Gastrocnemius medialis (tissue), 4 donors: ENCODE measurements at places on chromosomes 7 and 10. TPM values are rescaled to one million over a fixed set of nuclear protein-coding genes. Genes with fewer than 3 reads are reported as not detected.

Gene LRRC4
- 4.3 TPM for total RNA-seq

Gene KCNIP2
- 0.33 TPM for total RNA-seq

Gene CRHR2
- total RNA-seq, result 0.52 TPM

Gene SFRP5
- total RNA-seq, result 0.25 TPM

Gene PFKP
- 21.3 TPM for total RNA-seq

Gene TEX36
- not detected for total RNA-seq

Gene CTNNA3
- 19.2 TPM for total RNA-seq

Gene GSTK1
- 90.9 TPM for total RNA-seq

Gene FKBP6
- total RNA-seq, result not detected

Gene ZNF25
- total RNA-seq, result 18.8 TPM

Gene SRRM3
- total RNA-seq, result 0.56 TPM

Gene CARD11
- total RNA-seq, result 0.13 TPM

DNA sequence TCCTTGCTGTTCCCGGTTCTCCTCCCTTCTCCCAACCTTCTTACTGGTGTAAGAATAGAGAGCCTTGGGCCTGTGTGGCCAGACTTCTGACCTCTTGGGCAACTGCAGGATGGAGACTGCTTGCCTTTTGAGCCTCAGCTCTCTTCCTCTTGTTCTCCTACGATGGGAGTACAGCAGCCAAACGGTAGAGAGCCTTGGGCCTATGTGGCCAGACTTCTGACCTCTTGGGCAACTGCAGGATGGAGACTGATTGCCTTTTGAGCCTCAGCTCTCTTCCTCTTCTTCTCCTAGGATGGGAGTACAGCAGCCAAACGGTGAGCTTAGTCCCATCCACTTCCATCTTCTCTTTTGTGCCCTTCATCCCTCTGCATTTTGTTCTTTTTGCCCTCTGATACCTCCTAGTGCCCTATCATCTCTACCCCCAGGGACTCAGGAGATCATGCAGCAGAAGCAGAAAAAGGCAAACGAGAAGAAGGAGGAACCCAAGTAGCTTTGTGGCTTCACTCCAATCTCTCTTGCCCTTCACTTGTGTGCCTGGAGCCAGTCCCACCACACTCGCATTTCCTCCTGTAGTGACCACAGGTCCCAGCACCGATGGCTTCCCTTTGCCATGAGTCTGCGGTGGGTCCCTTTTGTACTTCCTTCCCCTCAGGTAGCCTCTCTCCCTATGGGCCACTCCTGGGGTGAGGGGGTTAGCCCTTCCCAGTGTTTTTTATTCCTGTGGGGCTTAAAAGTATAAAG lies 15.3 kb downstream of the SLC25A13 start:
- no peak for DNase-seq
- no peak overlapping the region for H3K4me3 ChIP-seq
- H3K27ac ChIP-seq, result no peak overlapping the region
- no peaks in the 10 kb centered on the region for H3K36me3 ChIP-seq
- peaks cover 70% of the 10 kb centered on the region for H3K4me1 ChIP-seq
- H3K27me3 ChIP-seq, result no peaks in the 10 kb centered on the region

DNA sequence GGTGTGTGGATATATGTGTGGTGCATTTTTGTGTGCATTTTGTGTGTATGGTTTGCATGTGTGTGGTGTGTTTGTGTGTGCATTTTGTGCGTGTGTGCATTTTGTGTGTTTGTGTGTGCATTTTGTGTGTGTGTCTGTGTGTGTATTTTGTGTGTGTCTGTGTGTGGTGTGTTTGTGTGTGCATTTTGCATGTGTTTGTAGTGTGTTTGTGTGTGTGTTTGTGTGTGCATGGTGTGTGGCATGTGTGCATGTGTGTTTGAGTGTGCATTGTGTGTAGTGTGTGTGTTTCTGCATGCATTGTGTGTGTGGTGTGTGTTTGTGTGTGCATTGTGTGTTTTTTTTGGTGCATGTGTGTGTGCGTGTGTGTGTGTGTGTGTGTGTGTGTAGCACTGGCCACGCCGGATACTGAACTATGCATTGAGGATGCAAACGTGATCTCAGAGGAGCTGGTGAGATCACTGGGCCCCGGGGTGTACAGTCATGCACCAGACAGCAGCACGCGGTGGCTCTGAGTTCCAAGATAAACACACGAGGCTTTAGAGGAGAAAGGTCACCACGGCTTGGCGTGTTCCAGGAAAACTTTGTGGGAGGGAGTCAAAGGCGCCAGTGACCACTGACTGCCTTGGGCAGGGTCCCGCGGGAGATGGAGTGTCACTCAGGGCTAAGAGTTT lies 106.6 kb upstream of the SHH start:
- no peaks in the 10 kb centered on the region for H3K36me3 ChIP-seq
- H3K4me1 ChIP-seq, result no peaks in the 10 kb centered on the region
- DNase-seq, result no peak
- no peaks in the 10 kb centered on the region for H3K27me3 ChIP-seq
- H3K27ac ChIP-seq, result no peak overlapping the region
- no peak overlapping the region for H3K4me3 ChIP-seq

- H3K27me3 ChIP-seq, result no peaks in the 10 kb centered on the region
- peaks cover 30% of the 10 kb centered on the region for H3K4me1 ChIP-seq
- peak overlapping the region; percentile 90 for H3K4me3 ChIP-seq
- no peaks in the 10 kb centered on the region for H3K36me3 ChIP-seq
- peak overlapping the region; percentile 55 for H3K27ac ChIP-seq
Measured at GRCh38 chr10:132329565-132330485, 2.2 kb upstream of the LRRC27 start.

- peak; percentile 61 for DNase-seq
- no peak overlapping the region for H3K4me3 ChIP-seq
- peak overlapping the region; percentile 79 for H3K27ac ChIP-seq
- no peaks in the 10 kb centered on the region for H3K36me3 ChIP-seq
- H3K27me3 ChIP-seq, result no peaks in the 10 kb centered on the region
Measured at GRCh38 chr10:94274142-94274787, 88.5 kb downstream of the NOC3L start.

DNA sequence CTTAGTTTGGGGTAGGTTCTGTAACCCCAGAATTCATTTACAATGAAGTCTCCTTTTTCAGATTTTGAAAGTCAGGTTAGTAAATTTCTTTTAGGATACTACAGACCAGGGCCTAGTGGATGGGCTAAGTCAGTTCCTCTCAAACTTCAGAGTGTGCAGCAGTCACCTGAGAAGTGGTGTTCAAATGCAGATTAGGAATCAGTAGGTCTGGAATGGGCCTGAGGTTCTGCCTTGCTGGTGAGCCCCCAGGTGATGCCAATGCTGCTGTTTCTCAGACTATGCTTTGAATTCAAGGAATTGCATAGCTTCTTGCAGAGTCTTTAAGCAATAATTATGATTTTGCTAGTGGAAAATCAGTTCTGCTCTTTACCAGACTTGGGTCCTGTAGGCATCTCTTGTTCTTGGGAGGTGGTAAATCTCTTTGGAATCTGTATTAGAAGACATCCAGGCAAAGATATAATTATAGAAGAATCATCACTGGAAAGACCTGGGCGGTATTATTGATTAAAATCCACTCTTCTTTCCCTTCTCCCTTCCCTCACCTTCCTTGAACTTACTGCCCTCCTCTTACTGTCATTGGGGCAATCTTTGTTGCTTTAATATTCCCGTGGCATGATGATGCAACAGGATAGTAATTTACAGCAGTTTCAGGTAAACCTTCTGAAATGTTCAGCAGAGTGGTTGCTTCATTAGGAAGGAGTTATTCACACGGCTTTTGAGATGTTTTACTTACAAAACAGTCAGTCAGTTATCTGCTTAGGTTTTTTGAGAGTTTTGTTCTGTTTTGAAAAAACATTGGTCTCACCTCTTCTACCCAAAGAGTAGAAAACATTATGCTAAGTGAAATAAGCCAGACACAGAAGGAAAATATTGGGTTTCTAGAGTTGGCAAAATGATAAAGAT lies 87.2 kb downstream of the NRF1 start:
- H3K4me3 ChIP-seq, result no peak overlapping the region
- no peaks in the 10 kb centered on the region for H3K36me3 ChIP-seq
- DNase-seq, result no peak
- H3K27me3 ChIP-seq, result no peaks in the 10 kb centered on the region
- H3K27ac ChIP-seq, result no peak overlapping the region
- H3K4me1 ChIP-seq, result no peaks in the 10 kb centered on the region

DNA sequence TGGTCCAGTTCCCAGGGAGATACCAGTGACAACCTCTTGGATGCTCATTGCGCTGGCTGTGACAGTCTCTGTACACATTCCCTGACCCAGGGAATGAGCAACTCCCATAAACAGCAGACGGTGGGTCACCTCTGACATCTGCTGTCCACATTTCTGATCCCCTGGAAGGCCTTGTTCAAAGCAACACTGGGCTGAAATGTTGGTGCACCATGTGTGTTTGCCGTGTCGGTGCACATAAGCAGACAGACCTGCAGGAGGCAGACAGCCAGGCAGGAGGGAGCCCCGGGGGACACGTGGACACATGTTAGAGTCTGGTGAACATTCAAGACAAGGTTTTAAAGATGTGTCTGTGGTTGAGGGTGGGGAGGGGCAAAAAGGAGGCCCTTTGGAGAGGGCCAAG lies 254.9 kb downstream of the PLXNA4 start:
- H3K36me3 ChIP-seq, result no peaks in the 10 kb centered on the region
- no peak for DNase-seq
- peaks cover 14% of the 10 kb centered on the region for H3K27me3 ChIP-seq
- H3K4me1 ChIP-seq, result peaks cover 9% of the 10 kb centered on the region

GRCh38 chr7:1938788-1939433 lies 268.8 kb downstream of the ELFN1 start:
- H3K36me3 ChIP-seq, result no peaks in the 10 kb centered on the region
- no peaks in the 10 kb centered on the region for H3K27me3 ChIP-seq
- no peak for DNase-seq

GRCh38 chr7:93914581-93915066 lies 6.9 kb upstream of the GNG11 start:
- no peak for DNase-seq
- no peaks in the 10 kb centered on the region for H3K36me3 ChIP-seq
- no peaks in the 10 kb centered on the region for H3K4me1 ChIP-seq
- peak overlapping the region; percentile 34 for H3K27ac ChIP-seq
- H3K27me3 ChIP-seq, result no peaks in the 10 kb centered on the region
- H3K4me3 ChIP-seq, result no peak overlapping the region

DNA sequence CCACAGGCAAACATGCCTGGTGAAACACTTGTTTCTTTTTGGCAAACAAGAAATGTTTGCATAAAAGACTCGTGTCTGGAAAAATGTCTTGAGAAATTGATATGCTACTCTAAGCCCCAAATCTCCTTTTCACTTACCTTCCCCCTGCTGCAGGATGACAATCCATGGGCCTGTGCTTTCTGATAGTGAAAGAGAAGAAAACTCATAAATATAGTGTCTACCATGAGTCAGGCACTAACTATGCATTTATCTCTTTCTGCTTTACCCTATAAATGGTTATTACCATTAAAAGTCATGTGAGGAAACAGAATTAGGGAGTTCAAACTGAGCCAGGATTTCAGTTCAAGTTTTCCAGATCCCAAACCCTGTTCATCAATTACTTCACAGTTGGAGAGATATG lies 6.6 kb upstream of the TARP start:
- DNase-seq, result no peak

DNA sequence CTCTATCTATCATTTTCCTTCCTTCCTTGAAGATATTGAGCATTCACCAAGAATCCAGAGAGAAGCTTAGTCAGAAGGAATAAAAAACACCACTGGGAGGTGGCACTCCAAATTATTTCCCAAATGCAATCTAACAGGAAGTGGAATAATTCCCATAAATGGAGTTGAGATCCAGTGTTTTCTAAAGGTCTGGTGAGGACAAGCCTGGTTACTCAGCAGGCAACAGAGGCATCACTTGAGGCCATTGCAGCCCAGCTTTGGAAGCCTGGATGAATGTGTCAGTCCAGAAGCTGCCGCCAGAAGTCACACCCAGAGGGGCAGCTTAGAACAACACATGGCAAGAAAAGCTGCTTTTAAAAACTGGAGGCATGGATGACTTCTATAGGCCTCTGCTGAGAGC lies 288.9 kb upstream of the KLF6 start:
- H3K27me3 ChIP-seq, result no peaks in the 10 kb centered on the region
- H3K36me3 ChIP-seq, result no peaks in the 10 kb centered on the region
- no peak overlapping the region for H3K27ac ChIP-seq
- no peaks in the 10 kb centered on the region for H3K4me1 ChIP-seq
- DNase-seq, result no peak

GRCh38 chr10:74922921-74923320 lies 96.5 kb downstream of the KAT6B start:
- H3K4me3 ChIP-seq, result no peak overlapping the region
- DNase-seq, result no peak
- no peaks in the 10 kb centered on the region for H3K36me3 ChIP-seq
- peak overlapping the region; percentile 44 for H3K27ac ChIP-seq
- H3K4me1 ChIP-seq, result peaks cover 76% of the 10 kb centered on the region

DNA sequence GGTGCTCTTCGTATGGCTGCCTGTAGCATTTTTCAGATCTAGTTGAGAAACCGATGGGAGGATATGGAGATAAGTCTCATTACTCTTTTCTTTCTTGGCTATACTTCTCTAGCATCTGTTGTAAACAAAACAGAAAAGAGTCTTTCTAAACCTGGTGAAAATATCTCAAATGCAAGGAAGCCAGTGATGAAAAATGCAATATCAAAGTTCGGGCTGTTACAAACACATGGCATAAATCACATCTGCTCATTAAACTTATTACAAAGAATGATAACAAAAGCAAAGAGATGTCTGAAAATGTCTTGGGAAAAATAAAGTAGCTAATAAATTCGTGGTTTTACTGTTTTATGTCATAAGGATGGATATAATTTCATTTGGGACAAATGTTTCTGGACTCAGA lies 71.8 kb upstream of the IGFBP3 start:
- no peak for DNase-seq
- H3K27me3 ChIP-seq, result no peaks in the 10 kb centered on the region
- no peaks in the 10 kb centered on the region for H3K36me3 ChIP-seq
- H3K27ac ChIP-seq, result no peak overlapping the region
- no peak overlapping the region for H3K4me3 ChIP-seq
- no peaks in the 10 kb centered on the region for H3K4me1 ChIP-seq

DNA sequence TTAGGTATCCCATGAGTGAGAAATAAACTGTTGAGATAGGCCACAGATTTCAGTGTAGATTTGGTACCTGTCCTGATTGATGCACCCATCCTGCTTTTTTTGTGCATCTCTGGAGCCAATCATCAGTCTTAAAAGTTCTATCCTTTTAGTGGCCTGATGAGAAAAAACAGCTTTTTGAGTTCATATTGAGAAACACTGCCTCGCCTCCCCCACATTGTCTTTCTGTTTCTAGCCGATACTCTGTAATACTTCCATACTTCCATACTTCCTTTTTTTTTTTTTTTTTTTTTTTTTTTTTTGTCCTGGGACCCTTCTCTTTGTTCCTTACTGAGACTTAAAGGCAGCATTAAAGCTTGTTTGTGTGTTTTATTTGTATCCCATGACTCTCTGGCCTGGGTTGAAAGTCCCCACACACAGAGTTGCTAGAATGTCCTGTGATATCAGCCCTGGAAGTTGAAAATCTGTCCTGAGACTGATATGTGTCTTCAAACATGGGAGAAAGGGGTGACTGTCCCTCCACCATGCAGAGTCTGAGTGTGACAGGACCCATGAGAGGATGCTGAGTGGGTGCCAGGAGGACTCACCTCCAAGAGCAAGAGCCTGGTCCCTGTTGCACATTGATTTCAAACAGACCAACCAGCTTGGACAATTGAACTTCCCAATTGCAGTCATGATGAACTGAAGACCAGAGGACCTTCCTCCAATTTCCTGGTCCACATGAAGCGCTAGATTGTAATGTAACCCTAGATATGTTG lies 5.7 kb downstream of the ZNF22 start:
- H3K36me3 ChIP-seq, result no peaks in the 10 kb centered on the region
- no peak overlapping the region for H3K4me3 ChIP-seq
- H3K27me3 ChIP-seq, result no peaks in the 10 kb centered on the region
- DNase-seq, result no peak
- peaks cover 17% of the 10 kb centered on the region for H3K4me1 ChIP-seq

GRCh38 chr10:132449811-132450181 lies 52.8 kb downstream of the PWWP2B start:
- no peak overlapping the region for H3K4me3 ChIP-seq
- DNase-seq, result no peak
- H3K27me3 ChIP-seq, result no peaks in the 10 kb centered on the region
- peak overlapping the region; percentile 83 for H3K27ac ChIP-seq
- peaks cover 8% of the 10 kb centered on the region for H3K4me1 ChIP-seq
- H3K36me3 ChIP-seq, result no peaks in the 10 kb centered on the region
